ENCODE measurements at places on chromosomes 7 and 10.
A peak's percentile ranks its signal among the peaks of the same experiment; 100 is the strongest.

GRCh38 chr10:75971402-75972211, 540.2 kb downstream of the LRMDA start:
- no peak for DNase-seq

GRCh38 chr10:119493155-119493554, 49.4 kb downstream of the RGS10 start:
- DNase-seq = no peak

GRCh38 chr7:7790041-7790741, 71.8 kb upstream of the RPA3 start:
- no peak for DNase-seq

DNA sequence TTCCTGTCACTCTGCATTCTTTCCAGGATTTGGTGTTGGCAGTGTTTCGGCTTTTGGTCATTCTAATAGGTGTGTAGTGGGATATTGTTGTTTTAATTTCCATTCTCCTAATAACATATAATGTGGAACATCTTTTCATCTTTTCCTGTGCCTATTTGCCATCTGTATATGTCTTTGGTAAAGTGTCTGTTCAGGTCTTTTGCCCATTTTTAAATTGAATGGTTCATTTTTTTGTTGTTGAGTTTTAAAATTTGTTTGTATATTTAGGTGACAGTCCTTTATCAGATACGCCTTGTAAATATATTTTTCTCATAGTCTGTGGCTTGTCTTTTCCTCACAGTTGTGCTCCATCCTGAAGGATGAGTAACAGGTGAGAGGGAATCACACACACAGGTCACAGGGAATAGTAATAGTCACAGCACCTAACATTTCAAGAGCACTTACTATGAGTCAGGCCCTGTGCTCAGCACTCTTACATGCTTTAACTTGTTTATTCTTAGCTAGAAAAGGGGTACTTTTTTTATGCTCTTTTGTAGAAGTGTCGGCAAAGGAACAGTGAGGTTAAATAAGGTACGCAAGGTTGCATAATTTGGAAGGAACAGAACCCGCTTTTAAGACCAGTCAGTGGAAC, 117.1 kb upstream of the GATA3 start:
- no peak for DNase-seq

DNA sequence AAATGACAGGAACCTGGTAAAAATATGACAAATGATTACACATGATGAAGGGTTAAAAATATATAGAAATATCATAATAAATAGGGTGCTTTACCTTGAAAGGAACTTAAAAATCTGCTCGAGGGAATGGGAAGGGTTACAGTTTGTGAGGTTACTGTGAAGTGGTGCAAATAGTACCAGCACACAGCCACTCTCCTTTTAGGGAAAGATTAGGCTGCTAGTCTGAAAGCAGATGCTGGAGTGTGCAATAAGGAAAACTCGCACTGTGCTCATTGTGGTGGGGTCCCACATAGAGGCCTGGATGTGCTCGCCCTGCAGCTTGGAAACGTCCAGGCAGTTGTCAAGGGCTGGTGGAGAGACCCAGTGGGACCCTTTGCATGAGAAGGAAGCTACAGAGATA, 145.9 kb upstream of the TBX20 start:
- no peak for DNase-seq

- DNase-seq = no peak
These were observed 139.8 kb downstream of the RPS24 start for GRCh38 chr10:78173360-78174015.

DNA sequence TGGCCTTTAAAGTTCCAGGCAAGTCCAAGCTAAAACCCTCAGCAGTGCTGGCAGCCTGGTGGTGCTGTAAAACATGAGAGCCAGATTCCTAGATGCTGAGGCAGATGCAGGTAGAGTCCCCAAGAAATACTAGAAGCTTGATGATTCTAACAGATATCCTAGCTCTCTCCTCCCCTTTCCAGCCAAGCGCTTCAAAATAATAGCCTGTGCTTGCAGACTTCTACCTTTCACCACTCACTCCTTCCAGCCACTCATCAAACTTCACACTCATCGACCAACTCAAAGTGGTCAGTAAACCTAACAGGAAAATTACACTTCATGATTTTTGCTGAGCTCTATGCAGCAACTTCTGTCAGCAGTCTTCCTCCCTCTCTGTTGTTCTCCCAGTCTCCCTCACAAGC, 50.2 kb downstream of the LMBR1 start:
- no peak for DNase-seq

DNA sequence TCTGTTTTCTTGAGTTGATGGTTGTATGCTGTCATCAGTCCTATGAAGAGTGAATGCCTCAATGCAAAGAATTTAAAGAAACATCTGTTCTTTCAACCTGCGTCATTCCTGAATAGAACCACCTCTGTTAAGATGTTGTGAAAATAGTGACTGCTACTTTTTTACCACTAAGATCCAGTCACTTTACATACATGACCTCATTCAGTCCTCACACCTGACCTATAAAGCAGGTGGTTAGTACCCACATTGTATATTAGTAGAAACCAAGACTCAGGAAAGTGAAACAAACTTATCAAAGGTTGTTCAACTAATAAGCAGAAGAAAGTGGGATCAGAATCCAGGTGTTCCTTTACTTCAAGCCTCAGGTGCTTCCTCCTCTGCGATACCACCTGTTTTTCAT, 64.8 kb downstream of the ITGB8 start:
- DNase-seq = no peak

GRCh38 chr10:89301721-89302445, at the start of gene IFIT2:
TSS of gene IFIT2 (plus strand) at chr10:89302046. CDS start at chr10:89302124, 78 bp downstream.
- DNase-seq = no peak

DNA sequence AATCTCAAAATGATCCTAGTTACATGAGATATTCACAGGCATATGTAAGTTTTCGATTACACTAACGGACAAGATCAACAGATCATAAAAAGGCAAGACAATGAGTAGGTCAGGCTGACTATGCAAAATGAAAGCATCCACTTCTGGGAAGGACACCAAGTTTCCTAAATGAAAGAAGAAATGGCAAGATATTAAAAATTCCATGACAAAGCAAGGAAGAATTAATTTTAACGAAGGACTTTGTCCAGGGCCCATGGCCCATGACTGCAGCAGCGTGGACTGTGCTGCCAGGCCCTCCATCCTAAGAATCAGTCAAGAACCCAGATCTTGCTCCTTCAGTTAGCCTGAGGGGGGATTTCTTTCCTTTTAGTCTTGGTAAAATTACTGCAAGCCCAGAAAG, 182.4 kb upstream of the FRMD4A start:
- no peak for DNase-seq

DNA sequence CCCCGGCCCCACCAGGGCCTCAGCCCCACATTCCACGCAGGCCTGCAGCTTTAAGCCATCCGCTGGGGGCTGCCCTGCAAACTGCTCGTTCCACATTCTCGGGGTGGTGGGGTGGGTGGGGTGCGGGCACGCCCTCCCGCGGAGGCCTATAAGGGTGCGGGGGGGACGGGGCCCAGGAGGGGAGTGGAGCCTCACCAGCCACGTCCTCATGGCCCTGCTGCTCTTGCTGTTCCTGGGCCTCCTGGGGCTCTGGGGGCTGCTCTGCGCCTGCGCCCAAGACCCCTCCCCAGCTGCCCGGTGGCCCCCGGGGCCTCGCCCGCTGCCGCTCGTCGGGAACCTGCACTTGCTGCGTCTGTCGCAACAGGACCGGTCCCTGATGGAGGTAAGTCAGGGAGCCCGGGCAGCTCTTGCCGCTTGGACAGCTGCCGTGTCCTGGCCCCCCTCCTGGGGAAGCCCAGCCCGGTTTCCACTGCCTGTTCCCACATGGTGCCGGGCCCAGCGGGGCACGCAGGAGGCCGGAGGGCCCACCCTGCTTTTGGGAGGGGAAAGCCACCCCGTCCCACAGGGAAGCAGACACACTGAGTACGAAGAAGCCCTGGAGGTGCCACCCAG, at the start of gene CYP2W1:
Gene CYP2W1 (plus strand): TSS at position 178 of the 612 bp plus-strand sequence. CDS start 31 bp downstream, at position 209.
- DNase-seq = no peak

GRCh38 chr7:26306790-26307189, 15.1 kb downstream of the SNX10 start:
- DNase-seq = no peak

GRCh38 chr10:48199580-48200377, 74.7 kb downstream of the FRMPD2 start:
- DNase-seq = no peak

GRCh38 chr10:46557319-46558121, 1.1 kb upstream of the GPRIN2 start:
- no peak for DNase-seq

- no peak for DNase-seq
These were observed 36.9 kb upstream of the VSIR start for GRCh38 chr10:71810048-71810750.

GRCh38 chr10:102624751-102625645, 19.3 kb upstream of the TRIM8 start:
- no peak for DNase-seq

- no peak for DNase-seq
These were observed 100.0 kb upstream of the KCNMA1 start for GRCh38 chr10:77737608-77738007.

DNA sequence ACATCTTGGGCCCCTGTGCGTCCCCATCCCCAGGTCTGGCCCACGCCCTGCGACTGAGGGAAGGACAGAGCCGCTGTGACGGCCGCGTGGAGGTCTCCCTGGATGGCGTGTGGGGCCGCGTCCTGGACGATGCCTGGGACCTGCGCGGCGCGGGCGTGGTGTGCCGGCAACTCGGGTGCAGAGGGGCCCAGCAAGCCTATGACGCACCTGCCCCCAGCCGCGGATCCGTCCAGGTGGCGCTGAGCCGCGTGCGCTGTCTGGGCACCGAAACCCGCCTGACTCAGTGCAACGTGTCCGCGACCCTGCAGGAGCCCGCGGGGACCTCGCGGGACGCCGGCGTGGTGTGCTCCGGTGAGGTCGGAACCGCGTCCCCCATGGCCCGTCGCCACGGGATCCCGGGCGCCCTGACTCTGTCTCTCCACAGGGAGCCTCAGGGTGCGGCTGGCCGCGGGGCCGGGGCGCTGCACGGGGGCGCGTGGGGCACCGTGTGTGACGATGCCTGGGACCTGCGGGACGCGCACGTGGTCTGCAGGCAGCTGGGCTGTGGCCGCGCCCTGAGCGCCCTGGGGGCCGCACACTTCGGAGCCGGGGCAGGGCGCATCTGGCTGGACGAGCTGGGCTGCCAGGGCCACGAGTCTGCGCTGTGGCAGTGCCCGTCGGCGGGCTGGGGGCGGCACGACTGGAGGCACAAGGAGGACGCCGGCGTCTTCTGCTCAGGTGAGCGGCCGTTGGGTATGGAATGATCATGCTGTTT, 5.9 kb downstream of the SCART1 start:
- no peak for DNase-seq

DNA sequence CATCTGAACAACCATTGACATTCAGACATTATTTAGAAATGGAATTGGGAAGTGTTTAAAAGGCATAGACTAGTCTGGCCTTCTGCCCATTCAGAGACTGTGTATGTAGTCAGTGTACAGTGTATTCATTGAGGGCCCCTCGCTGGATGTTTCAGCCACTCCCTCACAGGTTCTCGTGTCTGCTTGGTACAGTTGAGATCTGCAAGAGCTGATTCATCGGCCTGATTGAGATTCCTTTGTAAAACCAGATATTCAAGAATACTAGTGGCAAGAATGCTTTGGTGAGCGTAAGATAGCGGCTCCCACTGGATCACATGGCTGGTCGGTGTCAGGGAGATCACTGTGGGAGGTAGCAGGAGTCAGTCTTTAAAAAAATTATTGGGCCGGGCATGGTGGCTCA, 119.5 kb downstream of the TCF7L2 start:
- DNase-seq = no peak

DNA sequence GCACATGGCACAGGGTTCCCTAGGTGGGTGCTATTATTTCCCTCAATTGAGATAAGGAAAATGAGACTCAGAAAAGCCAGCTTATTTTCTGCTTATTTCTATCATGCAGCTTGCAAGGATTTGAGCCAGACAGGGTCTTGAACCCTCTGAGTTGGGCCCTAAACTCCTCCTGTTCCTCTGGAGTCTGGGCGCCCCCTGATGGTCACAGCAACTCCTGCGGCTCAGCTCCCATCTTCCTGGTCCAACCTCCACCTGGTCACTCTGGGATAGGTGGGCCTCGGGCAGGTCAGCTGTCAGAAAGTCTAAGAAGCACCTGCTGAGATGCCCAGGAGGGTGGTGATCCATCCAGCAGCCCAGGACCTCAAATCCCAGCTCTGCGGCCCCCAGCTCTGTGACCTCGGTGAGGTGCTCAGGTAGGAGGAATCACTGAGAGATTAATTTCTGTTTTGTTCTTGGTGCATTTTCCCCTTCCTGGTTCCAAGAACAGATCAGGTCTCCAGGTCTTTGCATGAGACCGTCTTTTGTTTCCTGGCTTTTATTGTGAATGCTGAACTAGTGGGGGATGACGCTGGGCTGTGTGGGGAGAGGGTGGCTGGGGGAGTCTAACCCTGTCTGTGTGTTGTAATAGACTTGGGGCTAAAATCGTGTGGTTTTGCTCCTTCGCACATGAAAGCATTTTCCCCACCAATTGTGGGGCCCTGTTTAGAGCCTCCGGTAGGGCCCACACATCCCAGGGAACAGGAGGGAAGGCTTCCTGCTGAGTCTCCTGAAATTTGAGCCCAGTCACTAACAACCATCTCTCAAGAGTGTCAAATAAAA, 32.8 kb downstream of the TMEM130 start:
- DNase-seq = peak; percentile 20

DNA sequence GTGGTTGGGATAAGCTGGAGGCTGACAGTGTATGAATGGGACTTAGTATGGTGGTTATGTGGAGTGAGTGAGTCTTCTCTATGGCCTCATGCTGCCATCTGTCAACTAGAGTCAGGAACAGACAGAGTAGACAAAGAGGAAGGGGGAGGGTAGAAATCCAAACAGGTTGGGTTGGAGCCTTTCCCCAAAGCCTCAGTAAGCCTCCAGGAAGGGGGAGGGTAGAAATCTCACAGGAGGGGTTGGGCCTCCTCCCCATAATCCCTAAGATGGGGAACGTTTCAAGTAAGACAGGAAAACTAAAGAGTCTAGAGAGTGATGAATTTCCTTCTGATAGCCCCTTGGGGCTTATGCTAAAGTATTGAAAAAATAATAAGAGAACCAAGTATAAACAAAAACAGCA, 2.0 kb upstream of the AKR1B15 start:
- no peak for DNase-seq

DNA sequence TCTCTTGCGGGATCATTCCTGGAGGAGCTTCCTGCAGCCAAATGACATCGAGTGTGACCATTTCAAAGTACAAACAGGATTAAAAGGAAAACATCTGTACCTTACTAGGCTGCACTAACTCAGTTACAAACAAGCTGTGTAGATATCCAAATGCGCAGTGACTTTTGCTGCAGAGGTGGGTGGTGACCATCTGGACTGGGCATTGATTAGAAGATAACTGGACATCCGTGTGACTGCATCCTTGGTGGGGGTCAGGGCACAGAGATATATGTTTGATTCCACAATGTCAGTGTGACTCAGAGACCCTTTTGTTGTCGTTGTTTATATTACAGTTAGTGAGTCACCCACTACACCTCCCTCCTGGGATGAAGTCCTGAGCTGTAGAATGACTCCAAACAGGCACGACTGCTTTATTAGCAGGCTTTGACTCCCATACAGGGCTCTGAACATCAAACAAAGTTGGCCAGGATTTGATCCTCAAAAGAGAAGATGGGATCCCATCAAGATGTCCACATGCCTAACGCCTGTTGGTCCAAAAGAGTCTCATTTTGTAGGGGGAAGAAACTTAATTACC, 56.7 kb upstream of the SDK1 start:
- DNase-seq = no peak
